ENCODE measurements at places on chromosomes 13 and 19.
A peak's percentile ranks its signal among the peaks of the same experiment; 100 is the strongest.

DNA sequence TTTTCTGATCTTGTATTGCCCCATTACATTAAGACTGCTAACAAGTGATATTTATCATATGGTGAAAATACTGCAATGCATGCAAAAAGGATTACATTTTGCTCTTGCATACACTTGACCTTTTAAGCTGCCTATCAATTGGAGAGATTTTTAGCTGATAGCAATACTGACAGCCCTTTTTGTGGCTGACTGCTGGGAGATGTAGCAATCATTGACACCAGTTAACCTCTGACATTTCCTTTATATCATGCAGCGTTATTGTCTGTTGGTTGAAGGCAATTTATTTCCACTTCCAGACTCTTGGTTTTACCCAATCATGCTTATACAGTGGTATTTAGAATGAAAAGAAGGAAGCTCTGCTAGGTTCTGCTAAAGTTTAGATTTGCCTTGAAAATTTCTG lies 364.0 kb downstream of the LMO7 start:
- DNase-seq: no peak

DNA sequence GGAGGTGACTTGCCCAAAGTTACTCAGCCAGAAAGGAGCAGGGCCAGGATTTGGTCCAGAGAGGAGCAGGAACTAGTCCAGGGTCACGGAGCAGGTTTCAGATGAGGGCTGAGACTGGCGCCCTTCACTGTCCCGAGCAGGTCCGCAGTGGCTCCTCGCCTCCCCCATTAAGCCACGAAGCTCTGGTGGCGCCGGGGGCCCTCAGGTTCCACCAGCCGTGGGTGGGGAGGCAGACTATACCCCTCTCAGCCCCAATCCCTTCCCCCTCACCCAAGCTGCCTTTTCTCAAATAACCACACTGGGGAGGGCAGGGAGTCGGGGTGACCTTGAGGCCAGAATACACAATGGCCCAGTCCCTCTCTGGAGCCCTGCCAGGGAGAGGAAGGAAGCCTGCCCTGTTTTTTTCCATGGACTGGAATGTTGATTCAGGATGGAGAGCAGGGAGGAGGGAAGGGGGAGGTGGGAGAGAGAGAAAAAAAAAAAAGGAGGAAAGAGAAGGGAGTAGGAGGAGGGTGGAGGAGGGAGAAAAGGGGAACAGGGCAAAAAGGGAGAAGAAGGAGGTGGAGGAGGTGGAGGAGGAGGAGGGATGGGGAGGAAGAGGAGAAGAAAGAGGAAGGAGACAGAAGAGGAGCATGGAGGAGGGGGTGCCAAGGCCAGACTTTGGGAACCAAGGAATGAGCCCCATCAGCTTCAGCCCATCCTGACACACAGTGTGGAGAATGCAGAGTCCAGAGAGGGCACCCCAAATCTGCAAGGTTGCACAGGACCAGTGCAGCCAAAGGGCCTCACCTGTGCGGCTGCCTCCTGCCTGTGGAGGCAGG lies 19.7 kb downstream of the CEACAM16 start:
- no peak for DNase-seq

DNA sequence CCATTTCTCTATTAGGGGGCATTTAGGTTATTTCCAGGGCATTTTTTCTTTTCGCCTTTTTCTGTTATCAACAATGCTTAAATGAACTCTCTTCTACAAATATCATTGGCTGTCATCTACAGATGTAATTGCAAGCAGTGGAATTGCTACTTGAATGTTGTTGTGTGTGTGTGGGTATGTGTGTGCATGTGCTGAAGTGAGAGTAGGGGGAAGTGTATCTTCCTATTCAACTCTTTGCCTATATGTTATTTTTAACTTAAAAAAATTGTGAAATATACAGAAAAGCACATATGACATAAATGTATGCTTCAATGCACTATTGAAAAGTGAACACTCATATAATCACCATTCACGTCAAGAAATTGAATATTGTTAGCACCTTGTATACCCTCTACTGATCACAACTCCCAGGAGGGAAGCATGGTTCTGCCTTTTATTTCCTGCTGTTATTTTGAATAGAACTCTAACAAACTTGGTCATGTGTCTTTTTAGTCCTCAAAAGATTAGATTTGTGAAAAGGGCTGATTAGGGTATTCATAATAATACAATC lies 24.7 kb downstream of the WDFY2 start:
- no peak for DNase-seq

GRCh38 chr19:37074819-37075362 lies 3.3 kb upstream of the ZNF420 start:
- DNase-seq: no peak

DNA sequence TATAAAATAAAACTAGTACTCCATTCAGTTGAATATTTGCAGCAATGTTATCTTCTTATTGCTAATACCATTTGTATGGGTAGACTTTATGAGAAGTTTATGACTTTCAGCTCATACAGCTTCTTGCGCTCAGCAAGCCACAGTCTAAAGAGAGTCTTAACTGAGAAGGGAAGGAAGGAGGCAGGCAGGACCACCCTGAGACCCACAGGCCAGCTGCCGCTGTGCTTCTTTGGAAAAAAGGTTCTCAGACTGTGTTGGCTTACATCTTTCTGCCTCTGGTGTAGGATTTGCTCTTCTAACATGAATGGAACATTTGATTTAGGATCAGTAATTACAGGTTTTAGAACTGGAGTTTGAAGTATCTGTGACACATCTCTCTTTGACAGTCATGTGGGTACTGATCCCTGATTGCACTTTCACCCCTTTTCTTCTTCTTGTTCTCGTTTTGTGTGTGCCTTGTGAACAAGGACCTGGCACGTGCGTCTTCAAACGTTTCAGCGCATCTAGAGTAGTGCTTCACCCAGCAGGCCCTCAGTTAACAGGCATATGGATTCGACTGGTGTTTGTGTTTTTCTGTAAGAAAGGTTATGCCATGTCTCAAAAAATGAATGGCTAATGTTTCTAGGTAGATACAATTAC lies 7.1 kb upstream of the GPR18 start:
- DNase-seq: no peak

GRCh38 chr19:41698746-41699230 lies 9.6 kb upstream of the CEACAM5 start:
- no peak for DNase-seq

GRCh38 chr13:30431269-30431940 lies 9.1 kb downstream of the UBE2L5 start:
- DNase-seq: no peak

DNA sequence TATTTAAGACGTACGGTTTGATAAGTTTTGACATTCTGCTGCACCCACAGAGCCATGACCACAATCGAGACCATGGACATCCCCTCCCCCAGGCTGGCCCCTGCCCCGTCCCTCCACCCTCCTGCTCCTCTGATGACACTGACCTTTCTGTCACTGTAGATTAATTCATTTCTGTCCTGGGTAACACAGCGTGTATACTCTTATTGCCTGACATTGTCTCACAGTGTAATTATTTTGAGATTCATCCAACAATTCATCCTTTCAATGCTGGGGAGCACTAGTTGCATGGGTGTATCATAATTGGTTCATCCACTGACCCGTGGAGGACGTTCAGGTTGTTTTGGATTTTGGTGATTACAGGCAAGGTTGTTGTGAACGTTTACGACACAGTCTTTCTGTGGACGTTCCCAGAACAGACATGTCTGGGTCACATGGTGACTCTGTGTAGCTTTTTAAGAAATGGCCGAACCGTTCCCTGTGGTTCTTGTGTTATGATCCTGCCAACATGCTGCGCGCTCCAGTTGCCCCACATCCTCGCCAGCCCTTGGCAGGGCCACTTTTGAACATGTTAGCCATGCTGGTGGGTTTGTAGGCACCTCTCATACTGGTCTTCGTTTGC lies 41.9 kb downstream of the C13orf46 start:
- DNase-seq: no peak

GRCh38 chr19:35901854-35902661 lies at the start of gene HCST:
Gene HCST, plus strand, starts transcription at chr19:35902529. Its CDS starts 65 bp downstream, at chr19:35902594.
- DNase-seq: no peak

DNA sequence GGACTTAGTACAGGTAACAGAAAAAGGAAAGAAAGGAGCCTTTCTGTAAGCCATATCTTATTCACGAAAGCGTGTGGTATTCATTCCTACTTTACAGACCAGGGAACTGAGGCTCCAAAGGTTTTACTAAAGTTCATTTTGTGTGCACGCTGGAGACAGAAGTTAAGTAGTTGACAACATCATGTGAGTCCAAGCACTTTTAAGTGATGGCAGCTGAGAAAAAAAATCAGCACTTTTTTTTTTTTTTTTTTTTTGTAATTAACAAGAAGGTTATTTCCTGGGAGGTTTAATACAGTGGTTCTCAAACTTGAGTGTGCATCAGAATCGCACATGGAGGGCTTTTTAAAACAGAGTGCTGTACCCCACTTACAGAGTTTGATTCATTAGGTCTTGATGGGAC lies 2.0 kb downstream of the DNAJC3 start:
- DNase-seq: no peak

- DNase-seq: peak; percentile 25
Measured at GRCh38 chr19:45752639-45753038, 16.4 kb downstream of the SIX5 start.

DNA sequence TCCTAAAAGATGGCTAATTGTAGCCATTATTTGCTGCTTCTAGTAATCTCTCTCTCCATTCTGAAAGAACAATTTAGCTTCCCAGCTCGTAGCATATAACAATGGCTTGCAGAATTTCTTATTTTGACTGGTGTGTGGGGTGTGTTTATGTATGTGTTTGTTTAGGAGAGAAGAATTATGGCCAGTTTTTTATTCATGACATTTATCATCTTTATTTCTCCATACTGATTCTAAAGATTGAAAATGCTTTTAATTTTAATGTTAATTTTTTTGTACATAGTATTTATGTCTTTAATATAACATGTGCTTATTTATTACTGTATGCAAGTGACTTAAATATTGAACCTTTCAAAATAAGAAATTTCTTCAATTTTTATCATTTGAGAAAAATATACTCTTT lies 115.8 kb upstream of the TMTC4 start:
- no peak for DNase-seq

- DNase-seq: no peak
Measured at GRCh38 chr13:25906191-25906661, 145.6 kb downstream of the SHISA2 start.

GRCh38 chr19:1567116-1567847 lies 843 bp downstream of the MEX3D start:
- DNase-seq: no peak

DNA sequence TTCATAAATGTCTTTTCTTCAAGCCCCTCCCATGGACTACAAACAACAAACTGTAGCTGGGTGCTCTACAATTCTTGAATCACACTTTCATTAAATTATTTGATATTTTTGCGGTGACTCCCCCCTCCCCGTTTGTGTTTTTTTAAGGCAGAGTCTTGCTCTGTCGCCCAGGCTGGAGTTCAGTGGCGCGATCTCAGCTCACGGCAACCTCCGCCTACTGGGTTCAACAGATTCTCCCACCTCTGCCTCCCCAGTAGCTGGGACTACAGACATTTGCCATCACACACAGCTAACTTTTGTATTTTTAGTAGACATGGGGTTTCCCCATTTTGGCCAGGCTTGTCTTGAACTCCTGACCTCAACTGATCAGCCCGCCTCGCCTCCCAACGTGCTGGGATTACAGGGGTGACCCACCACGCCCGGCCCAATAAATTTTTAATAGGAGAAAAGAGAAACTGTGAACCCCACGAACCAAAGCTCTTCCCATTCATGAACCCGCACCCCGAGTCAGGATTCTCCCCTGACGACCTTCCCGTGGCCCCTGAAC lies 703 bp downstream of the ZNF506 start:
- DNase-seq: no peak

DNA sequence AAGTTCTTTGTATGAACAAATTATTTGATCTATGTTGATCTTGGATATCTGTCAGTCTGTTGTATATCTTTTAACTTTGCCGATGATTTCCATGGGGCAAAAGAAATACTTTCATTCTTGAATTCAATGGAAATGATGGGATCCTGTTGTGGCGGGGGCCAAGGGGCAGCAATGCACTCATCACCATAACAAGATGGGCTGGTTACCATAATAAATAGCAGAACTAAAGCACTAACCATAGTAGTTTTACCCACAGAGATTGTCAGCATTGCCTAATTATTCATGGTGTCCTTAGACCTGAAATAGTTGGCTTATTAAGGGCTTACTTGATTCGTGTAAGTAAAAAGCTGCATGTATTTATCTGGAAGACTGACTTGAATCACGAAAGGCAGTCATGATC lies 309.6 kb downstream of the RFC3 start:
- no peak for DNase-seq

DNA sequence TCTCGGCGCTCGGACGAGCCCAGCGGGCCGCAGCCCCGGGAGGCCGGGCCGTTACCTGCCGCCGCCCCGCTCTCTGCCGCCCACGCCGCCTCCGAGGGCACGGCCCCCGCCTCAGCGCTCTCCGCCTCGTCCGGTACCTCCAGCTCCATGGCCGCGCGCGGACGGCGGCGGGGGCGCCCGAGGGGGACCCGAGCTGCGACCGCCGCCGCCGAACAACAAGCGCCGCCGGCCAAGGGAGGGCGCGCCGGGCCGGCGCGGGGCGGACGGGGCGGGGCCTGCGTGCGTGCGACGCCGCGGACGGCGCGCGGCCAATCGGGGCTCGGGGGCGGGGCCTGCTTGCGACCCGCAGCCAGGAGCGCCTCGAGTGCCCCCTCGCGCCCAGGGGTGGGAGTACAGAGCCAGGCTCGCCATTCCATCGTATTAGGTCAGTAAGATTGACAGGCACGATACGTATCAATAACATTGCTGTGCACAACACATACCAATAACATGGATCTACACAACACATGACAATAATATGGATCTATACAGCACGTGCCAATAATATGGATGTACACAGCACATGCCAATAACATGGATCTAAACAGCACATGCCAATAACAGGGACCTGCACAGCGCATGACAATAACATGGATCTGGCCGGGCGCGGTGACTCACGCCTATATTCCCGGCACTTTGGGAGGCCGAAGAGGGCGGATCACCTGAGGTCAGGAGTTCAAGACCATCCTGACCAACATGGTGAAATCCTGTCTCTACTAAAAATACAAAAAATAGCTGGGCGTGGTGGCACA lies at the start of gene PIP5K1C:
Gene PIP5K1C (minus strand): TSS at position 227 of the 791 bp plus-strand sequence. CDS start 78 bp downstream, at position 149.
- DNase-seq: peak; percentile 90

DNA sequence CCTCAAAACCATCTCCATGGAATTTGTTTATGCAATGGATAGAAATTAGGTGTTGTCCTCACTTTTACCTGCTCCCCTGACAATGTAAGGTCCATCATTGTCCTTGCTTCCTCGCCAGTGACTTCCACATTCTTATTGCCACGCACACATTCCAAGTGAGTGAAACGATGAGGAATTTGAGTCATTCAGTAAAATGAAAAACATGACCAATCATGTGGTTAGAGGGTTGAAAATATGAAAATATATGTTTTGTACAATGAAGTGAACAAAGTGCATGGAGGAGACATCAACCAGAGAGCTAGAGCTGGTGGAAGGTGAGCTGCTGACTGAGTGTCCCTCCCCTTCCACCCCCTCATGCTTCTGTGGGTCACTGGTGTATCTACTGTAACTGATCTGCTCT lies 91.7 kb downstream of the ATP8A2 start:
- DNase-seq: no peak

Measured in hematopoietic multipotent progenitor cell treated with erythropoietin and hydrocortisone succinate and interleukin-3 and kit ligand, for 15 days (in vitro differentiated cells).